ENCODE measurements at places on chromosomes 7 and 10.

GRCh38 chr7:92831716-92832533, 4.4 kb downstream of the CDK6 start:
- DNase-seq = no peak

GRCh38 chr7:29987811-29988317, 1.7 kb downstream of the SCRN1 start:
- DNase-seq = no peak

DNA sequence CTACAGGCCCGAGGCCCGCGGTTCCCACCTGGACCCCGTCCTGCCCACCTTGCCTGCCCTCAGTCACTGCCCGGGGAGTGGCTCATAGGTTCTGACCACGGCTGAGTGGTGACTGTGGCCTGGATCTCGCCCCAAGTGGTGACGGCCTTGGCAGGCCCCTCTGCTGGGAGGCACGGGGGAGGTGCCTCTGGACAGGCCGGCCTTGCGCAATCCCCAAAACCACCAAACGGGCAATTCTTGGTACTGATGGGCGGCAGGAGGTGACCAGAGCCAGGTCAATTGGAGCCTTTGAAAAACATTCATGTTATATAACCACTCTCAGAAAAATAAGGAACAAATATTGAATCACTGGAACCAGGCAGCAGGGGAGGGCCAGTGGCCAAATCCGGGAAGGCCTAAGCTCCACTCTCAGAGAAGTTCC, 83.4 kb downstream of the PRKAG2 start:
- no peak for DNase-seq

DNA sequence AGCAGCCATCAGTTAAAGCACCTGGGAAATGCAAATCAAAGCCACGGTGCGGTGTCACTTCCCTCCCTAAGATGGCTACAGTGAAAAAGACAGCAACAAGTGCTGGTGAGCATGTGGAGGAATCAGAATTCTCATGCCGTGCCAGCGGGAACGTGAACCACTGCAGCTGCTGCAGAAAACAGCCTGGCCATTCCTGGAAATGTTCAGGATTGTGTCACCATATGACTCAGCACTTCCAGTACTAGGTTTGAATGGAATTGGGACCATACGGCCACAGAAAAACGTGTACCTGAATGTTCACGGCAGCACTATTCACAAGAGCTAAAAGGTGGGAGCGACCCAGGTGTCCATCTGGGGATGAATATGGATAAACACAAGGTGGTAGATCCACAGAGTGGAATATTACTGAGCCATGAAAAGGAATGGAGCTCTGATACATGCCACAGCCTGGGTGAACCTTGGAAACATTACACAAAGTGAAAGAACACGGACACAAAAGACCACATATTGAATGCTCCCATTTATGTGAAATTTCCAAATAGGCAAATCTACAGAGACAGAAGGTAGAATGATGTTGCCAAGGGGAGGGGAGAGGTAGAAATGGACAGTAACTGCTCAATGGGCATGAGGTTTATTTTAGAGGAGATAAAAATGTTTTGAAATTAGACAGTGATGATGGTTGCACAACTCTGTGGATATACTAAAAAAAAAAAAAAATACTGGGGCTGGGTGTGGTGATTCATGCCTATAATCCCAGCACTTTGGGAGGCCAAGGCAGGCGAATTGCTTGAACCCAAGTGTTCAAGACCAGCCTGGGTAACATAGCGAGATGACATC, 61.6 kb downstream of the MICALL2 start:
- DNase-seq = no peak

GRCh38 chr10:26755443-26755903, 58.0 kb downstream of the PDSS1 start:
- DNase-seq = no peak

DNA sequence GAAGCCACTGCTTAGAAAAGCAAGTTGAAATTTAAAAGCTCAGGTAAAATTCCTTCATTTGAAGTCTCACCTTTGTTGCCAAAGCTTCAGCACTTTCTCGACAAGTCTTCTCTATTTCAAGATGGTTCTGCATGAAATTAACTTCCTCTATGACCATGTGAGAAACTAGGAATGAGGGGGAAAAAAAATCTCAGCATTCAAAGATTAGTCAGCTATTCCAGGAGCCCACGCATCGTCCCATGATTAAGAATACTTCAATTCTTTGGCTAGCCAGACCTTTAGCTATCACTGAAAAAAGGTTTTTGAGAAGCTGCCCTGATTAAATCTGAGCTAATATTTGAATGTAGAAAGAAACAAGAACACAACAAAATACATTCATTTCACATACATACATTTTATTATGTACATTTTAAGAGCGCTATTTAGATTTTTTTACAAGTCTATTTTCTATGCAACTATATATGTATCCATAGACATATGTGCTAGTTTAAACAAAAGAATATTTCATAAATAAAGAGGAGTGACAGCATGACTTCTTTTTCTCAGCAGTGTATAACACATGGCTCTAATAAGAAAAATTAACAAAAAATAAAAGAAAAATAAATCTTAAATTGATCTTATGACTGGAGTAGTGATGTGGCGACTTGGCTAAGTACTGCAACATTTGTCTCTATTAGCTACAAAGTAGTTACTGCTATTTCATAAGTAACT, 44.8 kb downstream of the SHTN1 start:
- DNase-seq = no peak

DNA sequence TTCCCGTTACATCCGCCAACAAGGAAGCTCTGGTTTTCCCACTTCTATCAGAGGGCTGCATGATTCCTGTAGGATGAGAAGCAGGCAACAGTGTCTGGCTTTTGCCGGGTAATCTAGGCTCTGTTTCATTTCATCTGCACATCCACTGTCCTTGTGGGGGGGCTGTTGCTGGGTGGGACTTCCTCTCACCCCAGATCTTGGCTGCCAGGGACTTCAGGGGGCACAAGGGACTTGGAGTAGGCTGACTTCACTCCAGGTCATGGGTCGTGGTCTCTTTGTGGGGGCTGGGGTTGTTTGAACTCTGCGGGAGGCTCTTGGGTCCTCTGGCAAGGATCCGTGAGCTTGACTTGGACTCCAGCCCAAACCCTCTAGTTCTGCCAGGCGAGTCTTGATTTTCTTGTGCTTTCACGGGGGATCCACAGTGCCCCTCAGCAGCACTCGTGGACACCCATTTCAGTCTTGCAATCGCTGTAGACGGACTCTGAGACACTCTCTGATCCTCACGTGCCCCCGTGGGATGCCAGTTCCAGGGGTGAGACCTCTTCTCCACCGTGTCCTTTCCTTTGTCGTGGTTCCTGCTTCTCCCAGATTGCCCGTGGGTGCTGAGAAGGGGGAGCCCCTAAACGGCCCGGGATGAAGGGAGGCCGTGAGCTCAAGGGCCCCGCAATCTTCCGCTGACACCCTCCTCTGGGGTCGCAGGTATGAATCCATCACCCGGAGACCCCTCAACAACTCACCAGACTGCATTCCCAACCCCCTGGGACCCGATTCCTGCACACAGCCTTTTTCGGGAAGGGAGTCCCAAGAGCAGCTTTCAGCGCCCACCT, 21.4 kb upstream of the ZNF273 start:
- DNase-seq = no peak

DNA sequence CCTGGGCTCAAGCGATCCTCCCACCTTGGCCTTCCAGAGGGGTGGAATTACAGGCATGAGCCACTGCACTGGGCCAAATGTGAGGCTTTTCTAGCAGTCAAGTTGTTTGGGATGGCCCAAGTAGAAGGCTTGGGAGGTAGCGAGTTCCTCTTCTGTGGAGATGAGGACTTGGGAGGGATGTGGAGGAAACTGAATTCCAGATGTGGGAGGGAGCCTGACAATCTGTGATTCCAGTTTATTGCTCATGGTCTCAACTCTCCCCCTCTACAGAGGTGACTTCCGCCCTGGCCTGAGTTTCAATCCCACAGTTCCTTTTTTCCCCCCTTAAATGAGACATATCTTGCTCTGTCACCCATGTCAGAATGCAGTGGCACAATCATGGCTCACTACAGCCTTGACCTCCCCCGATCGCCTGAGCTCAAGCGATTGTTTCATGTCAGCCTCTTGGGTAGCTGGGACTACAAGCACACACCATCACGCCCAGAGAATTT, 3.4 kb downstream of the STYXL1 start:
- DNase-seq = no peak

DNA sequence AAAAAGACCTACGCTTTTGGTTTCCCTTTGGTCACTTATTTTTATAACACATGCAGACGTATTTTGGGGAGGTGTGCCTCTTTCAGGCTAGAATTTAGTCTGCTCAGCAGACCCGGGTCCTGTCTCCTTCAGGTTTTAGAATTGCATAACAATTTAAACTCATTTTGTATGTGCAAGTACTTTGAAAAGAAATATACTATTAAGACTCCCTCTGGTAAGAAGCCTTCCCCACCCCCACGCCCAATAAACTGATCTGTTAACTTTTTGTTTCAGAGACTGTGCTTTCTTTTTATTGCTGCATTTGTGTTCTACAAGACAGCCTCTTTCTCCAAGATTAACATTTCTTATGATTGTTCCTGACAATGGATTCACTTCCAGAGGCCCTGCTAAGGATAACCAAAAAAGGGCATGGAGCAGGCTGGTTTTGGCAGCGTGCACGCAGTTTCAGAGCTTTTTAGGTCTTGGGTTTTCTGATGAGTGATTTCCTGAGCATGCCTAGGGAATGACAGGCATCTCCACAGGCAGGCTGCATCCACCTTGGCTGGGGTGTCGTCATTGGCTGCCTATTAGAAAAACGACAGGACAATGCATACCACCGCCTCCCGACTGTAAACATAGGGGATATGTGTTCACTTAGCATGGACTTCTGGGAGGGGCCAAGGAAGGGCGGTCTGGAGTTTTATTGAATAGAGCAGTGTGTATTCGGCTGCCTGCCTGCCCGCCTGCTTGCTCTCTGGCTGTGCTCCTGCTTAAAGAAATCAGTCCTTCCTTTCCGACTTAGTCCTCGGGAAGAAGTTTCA, at the start of gene CALD1:
TSS of gene CALD1 (plus strand) at position 694 of the 800 bp plus-strand sequence. CDS start 88,100 bp downstream, outside the sequence.
- DNase-seq = no peak

- no peak for DNase-seq
Measured at GRCh38 chr10:132077091-132077490, 11.3 kb downstream of the JAKMIP3 start.

DNA sequence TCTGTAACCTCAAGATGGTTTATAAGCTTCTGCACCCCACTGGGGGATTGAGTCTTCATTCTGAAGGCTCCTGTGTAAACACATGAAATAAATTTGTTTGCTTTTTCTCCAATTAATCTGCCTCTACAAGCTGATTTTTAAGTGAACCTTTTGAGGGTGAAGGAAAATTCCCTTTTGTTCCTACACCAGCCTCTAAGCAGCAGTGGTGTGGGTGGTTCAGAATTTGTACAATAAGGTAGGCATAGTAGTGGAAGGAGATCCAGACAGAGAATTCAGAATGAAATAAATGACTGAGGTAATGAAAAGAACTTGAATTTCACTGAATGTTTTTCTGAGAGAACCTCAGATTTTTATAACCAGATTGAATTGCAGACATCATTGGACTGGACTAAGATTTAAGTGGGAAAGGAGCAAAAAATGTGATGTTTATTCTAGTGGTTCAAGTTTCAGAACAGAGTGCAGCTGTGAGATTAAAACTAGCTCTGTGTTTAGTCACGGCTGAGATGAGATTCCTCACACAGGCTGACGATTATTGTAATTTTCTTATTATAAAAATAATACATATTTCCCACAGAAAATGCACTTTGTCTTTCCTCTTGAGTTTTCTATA, 1162.2 kb downstream of the TYW1 start:
- DNase-seq = no peak

DNA sequence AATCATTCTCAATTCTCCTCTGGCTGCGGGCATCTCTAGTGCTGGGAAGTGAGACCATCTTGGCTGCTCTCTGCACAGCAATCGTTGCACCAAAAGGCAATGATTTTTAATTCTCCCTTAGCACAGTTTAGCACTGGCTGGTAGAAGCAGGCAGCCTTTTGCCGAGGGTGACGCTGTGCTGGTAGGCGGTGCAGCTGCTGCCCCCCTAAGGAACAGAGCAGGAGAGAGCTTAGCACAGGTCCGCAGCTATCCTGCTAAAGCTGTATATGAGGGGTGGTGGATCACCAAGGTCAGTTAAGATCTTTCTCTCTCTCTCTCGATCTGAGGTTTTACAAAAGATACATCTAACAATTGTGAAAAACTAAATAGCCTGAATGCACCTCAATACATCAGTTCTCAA, 390.1 kb downstream of the GATA3 start:
- peak; percentile 70 for DNase-seq

GRCh38 chr7:158685693-158686092, 18.9 kb downstream of the NCAPG2 start:
- no peak for DNase-seq

DNA sequence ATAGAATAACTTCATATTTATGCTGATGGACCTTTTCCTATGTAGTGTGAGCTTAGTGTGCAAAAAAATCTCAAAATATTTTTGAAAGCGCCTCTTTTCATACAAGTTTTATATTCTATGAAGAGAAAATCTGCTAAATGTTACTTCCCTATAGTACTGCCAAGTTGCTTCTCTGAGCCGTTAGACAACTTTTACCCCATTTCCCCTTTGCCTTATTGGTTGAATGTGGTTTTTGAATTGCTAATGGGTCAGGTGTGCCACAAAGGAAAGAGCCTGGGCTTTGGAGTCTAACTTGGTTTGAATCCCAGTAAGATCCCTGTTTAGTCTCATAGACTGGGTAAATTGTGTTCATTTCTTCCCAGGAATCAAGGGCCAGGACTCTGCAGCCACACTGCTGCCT, 261.5 kb downstream of the SNX10 start:
- DNase-seq = no peak

GRCh38 chr7:26155531-26156375, 3.8 kb downstream of the NFE2L3 start:
- DNase-seq = no peak

DNA sequence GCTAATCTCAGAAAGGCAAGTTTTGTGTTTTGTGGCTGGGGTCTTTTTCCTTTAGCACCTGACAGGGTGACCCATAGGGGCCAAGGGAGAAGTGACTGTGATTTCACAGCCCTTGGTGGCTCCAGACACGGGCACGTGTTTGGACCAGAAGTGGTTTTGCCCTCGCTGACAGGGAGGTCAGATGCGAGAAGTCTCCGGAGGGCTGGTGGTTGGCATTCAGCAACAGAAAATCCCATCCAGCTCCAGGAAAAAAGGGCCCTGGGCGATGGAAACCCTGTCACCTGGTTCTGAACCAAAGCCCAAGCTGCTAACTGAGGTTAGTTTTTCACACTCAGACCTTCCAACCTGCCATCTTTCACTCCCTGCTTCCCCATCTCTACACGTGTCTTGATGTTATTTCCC, 272.9 kb downstream of the TRIL start:
- DNase-seq = no peak
